Caki2 (cell line): ENCODE measurements at places on chromosomes 11 and 22. TPM values are rescaled to one million over a fixed set of nuclear protein-coding genes. Genes with fewer than 3 reads are reported as not detected.

GRCh38 chr22:28358312-28358711 is 321.3 kb downstream of the TTC28 start:
- no peak for DNase-seq

Gene VWCE
- total RNA-seq: not detected in 2 replicates

DNA sequence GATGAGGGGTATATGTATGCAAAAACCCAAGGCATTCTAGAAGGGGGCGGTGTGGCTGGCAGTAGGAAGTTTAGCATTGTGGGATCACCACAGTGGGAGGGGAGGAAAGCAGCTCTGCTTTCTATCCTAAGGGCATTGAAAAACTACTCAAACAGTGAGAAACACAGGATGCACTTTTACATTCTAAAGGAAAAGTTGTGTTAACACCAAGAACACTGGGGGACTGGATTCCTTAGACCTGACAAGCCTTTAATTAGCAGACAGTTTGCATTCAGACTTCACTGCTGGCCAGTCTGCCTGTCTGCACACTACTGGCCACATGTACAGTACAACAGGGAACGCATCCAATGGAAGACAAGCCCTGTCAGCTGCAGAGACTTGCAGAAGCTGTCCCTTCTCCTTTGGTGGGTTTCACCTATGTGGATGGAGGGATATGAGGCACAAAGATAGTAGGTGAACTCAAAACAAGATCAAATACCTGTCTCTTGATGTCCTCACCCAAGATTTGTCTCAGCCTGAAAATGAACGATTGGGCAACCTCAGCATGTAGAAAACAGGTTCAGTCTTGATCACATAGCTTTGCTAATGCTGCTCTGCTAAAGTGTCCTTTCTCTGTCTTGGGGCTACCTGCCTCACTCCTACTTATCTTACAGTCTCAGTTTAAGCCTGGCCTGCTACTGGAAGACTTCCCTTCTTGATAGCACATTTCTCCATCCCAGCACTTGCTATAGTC is 64.8 kb downstream of the TENM4 start:
- no peak for DNase-seq

Gene LRRC10B
- not detected in 2 replicates for total RNA-seq

DNA sequence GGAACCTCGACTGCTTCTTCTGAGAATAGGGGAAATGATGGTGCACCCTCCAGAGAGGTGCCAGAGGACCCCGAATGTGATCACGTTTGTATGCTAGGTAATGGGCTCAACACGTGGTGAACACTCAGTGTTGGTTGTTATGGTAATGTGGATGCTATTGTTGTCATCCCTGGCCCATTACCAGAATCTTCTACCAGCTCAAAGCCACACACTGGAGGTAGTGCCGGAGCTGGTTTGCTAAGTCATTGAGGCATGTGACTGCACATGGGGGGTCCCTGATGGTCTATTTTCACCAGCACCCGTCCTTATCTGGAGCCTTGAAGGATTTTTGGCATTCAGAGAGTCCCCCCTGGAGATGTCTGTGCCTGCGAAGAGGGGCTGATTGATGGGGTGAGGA is 119.1 kb upstream of the CD82 start:
- no peak for DNase-seq

GRCh38 chr22:25636323-25636722 is 71.8 kb downstream of the GRK3 start:
- no peak for DNase-seq

Gene FGF19
- not detected in 2 replicates for total RNA-seq

DNA sequence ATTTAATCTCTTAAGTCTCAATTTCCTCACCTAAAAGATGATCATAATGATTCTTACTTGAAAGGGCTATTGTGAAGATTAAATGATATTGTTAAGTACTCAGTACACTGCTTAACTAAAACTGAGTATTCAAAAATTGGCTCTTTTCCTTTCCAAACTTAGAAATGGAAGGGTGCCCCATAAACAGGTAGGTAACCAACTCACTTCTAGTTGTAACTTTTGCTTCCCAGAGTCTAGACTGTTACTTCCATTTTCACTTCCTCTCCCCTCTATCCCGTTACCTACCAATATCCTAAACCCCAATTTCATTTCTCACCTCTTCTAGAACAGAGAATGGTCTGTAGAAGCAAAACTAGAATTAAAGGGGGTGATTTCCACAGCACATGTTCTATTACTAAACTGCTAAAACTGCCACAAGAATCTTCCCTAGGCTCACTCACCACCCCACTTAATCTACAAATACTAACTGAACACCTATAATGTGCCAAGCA is 50.0 kb downstream of the RRAS2 start:
- no peak for DNase-seq

GRCh38 chr11:11211888-11212287 is 141.2 kb downstream of the CSNK2A3 start:
- DNase-seq: no peak

Gene MYOD1
- not detected in 2 replicates for total RNA-seq

GRCh38 chr11:134975866-134976376 is 563.9 kb upstream of the B3GAT1 start:
- no peak for DNase-seq

Gene PRR33
- total RNA-seq: not detected in 2 replicates

DNA sequence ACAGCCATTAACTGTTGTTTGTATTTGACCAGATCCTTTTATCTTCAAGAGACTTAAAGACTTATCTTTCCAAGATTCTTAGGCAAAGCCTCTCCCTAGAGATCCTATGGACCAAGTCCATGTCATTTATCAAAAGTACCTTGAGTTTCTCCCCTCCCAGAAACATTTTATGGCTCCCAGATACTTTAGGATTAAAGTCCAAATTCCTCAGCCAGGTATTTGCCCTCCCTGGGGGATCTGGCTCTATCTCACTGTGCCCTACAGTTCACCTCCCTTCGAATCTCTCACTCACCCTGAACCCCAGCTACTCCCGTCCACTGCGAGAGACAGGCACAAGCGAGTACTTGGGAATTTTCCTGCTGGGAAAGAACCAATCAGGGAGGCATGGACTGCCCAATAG is 11.9 kb downstream of the MS4A8 start:
- no peak for DNase-seq

Gene RAG2
- not detected in 2 replicates for total RNA-seq

Gene PATE3
- total RNA-seq: not detected in 2 replicates

DNA sequence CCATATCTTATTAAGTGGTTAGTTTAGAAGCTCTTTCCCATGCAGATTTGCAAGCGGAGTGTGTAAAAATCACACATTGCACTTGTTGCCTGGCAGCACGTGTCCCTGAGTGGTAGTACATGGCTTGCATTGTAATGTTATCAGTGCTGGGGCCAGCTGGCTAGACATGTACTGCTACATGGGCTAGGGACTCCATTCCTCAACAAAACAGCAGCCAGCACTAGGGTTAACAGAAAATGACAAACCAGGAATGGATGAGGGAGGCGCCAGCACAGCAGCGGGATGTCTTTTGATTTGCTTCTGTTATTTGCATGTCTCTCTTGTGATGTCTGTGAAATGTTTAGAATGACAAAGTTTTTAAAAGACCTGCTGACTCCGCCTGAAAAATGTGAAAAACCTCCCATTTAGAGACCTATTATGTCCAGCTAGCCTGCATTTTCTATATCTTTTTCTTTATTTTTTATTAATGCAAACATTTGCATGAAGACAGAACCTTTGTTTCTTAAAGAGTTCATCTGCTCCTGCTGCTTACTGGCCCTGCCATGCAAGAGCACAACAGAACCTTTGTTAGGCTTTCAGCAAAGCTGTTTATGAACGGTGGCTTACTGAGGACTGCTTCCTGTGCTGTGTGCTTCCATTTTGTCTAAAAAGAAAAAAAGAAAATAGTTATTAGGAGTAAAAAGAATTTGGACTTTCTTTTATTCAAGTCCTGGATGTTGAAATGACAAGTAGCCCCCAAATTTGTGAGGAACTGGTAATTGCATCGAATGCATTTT is 40.7 kb downstream of the CSTPP1 start:
- DNase-seq: no peak

Gene ASRGL1
- total RNA-seq: 20.3 and 27.7 TPM in 2 replicates

DNA sequence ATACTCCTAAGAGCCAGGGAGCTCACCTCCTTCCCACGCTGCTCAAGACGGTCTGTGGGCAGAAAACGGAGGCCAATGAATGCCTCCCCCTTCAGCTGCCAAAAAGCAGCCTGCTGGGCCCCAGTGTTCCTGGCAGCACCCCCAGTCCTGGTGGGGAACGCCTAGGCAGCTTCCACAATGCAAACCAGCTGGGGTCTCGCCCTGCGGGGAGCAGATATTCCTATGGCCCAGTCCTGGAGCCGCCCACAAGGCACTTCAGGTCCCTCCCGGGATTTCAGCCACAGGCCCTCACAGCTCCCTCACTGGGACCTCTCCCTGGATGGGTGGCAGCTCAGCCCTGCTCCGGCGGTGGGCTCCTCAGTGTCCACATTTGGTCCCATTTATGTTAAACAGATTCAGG is 29.2 kb downstream of the A4GALT start:
- DNase-seq: no peak

DNA sequence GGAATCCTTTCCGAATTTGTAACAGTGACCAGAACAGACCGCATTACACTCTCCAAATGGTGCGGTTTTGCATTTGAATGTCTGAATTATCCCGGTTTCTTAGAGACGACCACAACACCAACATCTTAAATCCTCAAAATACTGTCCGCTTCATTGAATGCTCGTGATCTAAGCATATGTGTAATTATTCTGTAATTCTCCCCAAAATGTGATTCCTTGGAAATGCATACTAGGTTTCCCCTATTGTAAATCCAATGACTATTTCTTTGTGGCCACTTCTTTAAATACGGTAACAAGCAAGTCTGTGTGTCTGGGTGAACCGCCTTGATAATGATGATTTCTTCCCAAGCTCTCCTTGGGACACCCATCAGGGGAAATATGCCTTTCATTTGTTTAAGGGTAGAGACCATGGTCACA is 87.3 kb upstream of the DBX1 start:
- no peak for DNase-seq

- no peak for DNase-seq
These were observed at the start of gene C22orf15 for GRCh38 chr22:23762842-23763578. Gene C22orf15, plus strand, starts transcription at chr22:23762990. Its CDS starts 317 bp downstream, at chr22:23763307.

GRCh38 chr11:115194802-115195110 is 309.5 kb downstream of the CADM1 start:
- DNase-seq: no peak

DNA sequence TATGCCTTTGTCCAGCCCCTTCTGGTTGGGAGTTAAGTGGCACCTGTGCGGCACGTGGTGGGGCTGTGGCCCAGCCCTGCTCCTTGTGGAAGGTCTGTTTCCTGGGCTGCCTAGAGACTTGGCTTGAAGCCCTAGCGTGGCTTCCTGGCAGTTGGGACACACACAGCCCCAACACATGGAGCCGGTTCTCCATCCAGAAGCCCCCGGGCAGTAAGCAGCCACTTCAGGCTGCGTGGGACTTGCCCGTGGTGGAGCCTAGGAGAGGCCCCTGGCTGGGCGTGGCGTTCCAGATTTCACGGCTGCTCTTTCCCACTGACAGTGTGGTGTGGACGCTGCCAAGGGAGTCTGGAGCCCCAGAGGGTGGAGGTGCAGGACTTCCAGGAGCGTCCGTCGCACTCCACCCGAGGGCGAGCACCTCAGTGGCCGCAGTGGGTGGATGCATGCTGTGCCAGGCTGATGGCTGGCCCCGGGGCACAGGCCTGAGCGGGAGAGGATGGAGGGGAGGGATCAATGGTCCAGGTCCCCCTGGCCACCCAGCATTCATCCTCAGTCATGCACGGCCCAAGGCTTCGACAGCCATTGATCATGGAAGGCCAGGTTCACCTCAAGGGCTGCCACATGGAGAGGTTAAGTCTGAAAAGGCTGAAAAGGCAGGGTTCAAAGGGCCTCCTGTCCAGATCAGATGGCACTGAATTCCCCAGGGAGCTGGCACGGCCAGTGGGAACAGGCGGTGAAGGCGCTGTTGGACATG is 9.3 kb downstream of the CCND1 start:
- DNase-seq: no peak

- no peak for DNase-seq
These were observed 60.9 kb downstream of the PARVA start for GRCh38 chr11:12438291-12438690.

Gene PRAME
- total RNA-seq: 37.7 and 58.4 TPM in 2 replicates

DNA sequence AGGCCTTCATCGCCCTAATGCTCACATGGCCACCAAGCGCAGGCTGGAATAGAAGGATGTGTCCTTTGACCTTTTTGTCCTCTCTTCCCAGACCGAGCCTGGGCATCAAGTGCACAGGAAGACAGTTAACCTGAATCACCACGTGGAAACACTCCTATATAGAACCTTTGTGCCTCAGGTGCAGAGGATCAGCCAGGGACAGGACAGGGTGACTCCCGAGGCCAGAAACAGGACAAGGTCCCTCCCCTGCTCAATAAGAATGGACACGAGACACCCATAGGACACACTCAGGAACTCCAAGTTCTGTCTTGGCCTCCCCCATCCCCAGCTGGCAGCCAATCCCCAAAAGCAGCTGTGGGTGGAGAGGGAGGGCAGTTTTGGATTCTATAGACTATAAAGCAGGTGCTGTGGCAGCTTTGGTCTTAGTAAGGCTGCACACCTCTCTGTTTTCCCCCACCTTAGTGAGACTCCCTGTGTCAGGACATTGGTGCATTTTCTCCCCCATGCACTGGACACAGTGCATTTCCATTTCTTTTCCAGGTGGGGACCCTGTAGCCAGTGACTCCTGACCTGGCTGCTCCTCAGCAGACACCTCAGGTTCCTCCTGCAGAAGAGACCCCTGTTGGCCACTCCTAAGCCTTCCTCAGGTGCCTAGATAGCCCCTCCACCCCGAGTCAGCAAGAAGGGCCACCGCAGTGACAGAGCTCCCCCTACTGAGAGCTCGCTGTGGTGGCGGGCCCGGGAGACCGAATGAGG is 43.6 kb upstream of the POU2AF1 start:
- DNase-seq: peak; percentile 16

- no peak for DNase-seq
These were observed 3.5 kb upstream of the IFITM10 start for GRCh38 chr11:1753929-1754305.

Gene HDHD5
- total RNA-seq: 132 and 138 TPM in 2 replicates

DNA sequence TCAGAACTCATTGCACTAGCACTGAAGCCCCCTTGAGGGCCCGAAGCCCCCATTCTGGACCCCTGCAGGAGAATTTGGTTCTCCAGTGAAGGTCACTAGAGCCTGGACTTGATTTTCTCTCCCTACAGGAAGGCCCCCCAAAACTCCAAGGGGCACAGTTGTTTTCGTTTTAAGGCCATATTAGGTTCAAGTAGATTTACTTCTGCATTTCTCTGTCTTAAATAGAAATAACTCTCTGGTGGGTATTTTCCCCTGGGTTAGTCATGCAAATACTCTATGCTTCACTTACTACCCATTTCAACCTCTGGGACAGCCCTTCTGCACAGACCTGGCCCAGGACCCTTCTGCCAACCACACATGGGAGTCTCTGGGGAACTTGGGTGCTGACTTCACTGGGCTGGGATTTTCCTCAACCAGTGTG is 41.6 kb downstream of the WEE1 start:
- DNase-seq: no peak

Gene TSGA10IP
- not detected in 2 replicates for total RNA-seq
